Stimulated activated CD4-positive, alpha-beta T cell treated with anti-CD3 and anti-CD28 coated beads, Interleukin-1b, Interleukin-23, amount 100 ng/mL, for 1 hour (primary cell): ENCODE measurements at places on chromosomes 11 and 22.

DNA sequence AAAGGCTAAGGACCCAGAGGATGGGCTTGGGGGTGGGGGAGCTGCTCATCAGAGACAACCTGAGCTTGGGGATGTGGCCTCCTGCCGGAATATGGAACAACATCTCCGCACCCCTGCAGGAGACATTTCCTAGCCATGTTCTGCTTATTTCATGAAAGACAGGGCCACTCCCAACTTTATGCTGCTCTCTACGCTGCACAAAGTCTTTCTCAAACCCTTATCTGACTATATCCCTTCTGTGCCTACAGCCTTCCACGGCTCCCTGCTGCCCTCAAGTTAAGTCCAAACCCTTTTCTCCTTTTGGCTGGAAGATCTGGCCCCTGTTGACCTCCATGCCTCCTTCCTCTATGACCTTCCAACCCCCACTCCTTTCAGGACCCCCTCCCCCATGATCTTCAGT is 562.0 kb downstream of the MN1 start:
- no peak for DNase-seq

- no peak for DNase-seq
These were observed 42.2 kb downstream of the FLI1 start for GRCh38 chr11:128735935-128736605.

- DNase-seq, result no peak
These were observed 256.5 kb downstream of the MN1 start for GRCh38 chr22:27545085-27545484.

DNA sequence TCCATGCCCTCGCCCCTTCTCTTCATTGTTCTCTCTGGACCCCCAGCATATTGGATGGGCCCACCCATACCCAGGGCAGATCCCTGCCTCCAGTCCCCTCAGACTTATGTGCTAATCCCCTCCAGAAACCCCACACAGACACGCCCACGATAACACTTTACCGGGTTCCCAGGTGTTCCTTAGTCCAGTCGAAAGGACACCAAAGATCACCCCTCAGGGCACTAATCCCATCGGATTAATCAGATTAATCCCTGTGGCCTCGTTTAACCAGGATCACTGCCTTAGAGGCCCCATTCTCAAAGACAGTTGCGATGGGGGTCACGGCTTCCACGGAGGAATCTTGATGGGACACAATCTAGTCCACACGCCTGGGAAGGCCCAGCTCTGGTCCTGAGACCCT is 80.8 kb downstream of the SHANK2 start:
- DNase-seq, result no peak

GRCh38 chr11:61578819-61579675 is 1.8 kb downstream of the SYT7 start:
- no peak for DNase-seq

GRCh38 chr11:72309641-72310040 is 65.7 kb upstream of the PHOX2A start:
- DNase-seq, result no peak

GRCh38 chr11:79458709-79459108 is 17.9 kb upstream of the TENM4 start:
- DNase-seq, result no peak

DNA sequence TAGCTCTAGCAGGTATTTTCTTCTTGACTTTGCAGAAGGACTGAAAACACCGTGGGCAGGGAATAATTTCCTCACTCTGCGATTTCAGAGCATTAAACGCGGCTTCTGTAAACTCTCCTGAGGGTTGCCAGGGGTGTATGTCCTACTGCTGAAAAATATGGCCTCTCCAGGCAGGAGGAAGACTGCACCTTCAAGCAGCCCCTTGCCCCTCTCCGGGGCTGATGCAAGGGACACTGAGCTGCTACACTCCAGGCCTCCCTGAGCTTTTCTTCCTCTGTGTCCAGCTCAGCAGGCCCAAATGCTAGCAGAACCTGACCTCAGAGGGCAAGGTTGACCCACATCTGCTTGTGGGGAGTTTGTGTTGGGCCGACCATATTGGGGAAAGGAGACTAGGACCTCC is 2.2 kb downstream of the CD6 start:
- DNase-seq, result no peak
